ENCODE measurements at places on chromosomes 5 and 9. TPM values are rescaled to one million over a fixed set of nuclear protein-coding genes. Genes with fewer than 3 reads are reported as not detected.

Gene SPINK1
- total RNA-seq, result not detected

Gene BSPRY
- 0.37 TPM for total RNA-seq

Gene LCP2
- 7.1 TPM for total RNA-seq

Gene ANXA2R
- 1.2 TPM for total RNA-seq

Gene PCDHA12
- not detected for total RNA-seq

Gene GCNT4
- 0.17 TPM for total RNA-seq

Gene CDHR2
- 0.20 TPM for total RNA-seq

Gene IL13
- total RNA-seq, result not detected

Gene SLC36A1
- 4.1 TPM for total RNA-seq

Gene PCDHA1
- not detected for total RNA-seq

Gene CRHBP
- total RNA-seq, result 0.92 TPM

Gene SUSD3
- total RNA-seq, result 0.87 TPM

Gene IRGM
- not detected for total RNA-seq

Gene WNT8A
- not detected for total RNA-seq

Gene CYLC2
- total RNA-seq, result not detected

Gene GARIN3
- not detected for total RNA-seq

Gene HTR1A
- not detected for total RNA-seq

Gene ST6GALNAC6
- total RNA-seq, result 50.5 TPM

Gene FCN2
- not detected for total RNA-seq

Gene ABO
- 1.7 TPM for total RNA-seq

Gene FBXL7
- total RNA-seq, result 21.6 TPM

Gene SEMA4D
- total RNA-seq, result 24.7 TPM

Gene PDCD1LG2
- total RNA-seq, result 2.3 TPM

Gene SCGB3A2
- not detected for total RNA-seq

Gene ARHGEF39
- 0.45 TPM for total RNA-seq

Gene EQTN
- total RNA-seq, result not detected

Gene OTP
- total RNA-seq, result not detected

Gene IARS1
- 55.6 TPM for total RNA-seq

Gene C8G
- total RNA-seq, result 2.2 TPM

Gene UBTD2
- total RNA-seq, result 8.7 TPM

Gene NEUROG1
- total RNA-seq, result not detected

Gene KCTD16
- total RNA-seq, result not detected

Gene ZNF879
- 4.6 TPM for total RNA-seq

Gene MTAP
- total RNA-seq, result 25.7 TPM

Gene ASPN
- 4.5 TPM for total RNA-seq

Gene DMRT3
- not detected for total RNA-seq

Gene CAMK2A
- total RNA-seq, result 16.6 TPM

Gene NUTM2G
- not detected for total RNA-seq

Gene SMC2
- total RNA-seq, result 10.0 TPM

Gene MBLAC2
- total RNA-seq, result 4.1 TPM

Gene JADE2
- 28.7 TPM for total RNA-seq

Gene RLN2
- total RNA-seq, result not detected

Gene CLIC3
- total RNA-seq, result 1.7 TPM

Gene CD74
- total RNA-seq, result 341 TPM

Gene ZNF618
- total RNA-seq, result 1.5 TPM

All from left ventricle myocardium superior (tissue), 1 donor.